ENCODE measurements at places on chromosomes 12 and 14.

- no peak for DNase-seq
These were observed 52.6 kb upstream of the KCNJ8 start for GRCh38 chr12:21827083-21827482.

DNA sequence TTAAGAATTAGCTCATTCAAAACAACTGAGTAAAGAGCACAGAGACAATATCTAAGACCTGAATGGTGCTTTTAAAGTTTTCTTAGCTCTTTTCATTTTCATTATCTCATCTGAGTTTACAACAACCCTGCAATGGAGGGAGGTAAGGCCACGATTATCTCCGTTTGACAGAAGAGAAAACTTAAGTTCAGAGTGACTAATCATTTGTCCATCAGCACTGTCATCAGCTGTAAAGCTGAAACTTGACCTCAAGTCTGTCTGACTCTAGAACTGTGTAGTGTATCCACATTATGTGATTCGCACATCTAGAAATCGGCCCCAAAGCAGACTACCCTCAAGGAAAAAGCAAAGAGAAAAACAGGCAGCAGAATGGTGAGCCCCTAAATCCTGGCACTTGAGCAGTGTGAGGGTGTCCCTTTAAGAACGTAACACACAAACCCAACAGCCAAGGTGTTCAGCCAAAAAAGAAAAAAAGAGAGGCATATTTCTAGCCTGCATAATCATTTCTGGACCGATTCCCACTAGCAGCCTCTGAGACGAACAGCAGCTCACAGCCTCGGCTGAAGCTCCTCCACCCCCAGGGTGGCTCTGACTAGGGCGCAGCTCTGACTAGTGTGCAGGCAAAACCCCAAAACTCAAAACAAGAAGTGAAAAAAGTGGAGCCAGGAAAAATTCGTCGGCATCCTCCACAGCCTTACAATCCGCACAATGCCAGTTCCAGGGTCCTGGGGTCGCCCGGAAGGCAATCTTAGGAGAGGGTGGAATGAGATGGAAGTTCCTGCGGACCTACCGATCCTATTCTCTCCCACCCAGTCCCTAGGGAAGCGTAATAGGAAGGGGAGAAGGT is 1.6 kb downstream of the STXBP6 start:
- DNase-seq, result no peak

- no peak for DNase-seq
These were observed 340.1 kb upstream of the FKBP4 start for GRCh38 chr12:2454601-2455177.

DNA sequence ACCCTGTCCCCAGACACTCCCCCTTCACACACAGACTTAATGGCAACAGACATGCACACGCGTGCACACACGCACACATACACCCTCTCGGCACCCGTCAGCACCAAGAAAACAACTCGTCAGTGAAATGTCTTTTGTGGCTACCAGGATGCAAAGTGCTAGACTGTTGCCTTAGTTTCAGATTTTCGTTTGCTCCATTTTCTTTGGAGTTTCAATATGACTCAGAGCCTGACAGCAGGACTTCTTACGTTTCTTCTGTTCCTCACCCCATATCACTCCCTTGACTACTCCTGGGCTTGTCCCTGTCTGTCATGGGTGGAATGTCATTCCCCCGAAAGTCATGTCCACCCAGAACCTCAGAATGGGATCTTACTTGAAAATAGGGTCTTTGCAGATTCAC is 182.9 kb downstream of the GLT1D1 start:
- no peak for DNase-seq

- no peak for DNase-seq
These were observed 4.6 kb downstream of the SSH1 start for GRCh38 chr12:108852674-108853309.

DNA sequence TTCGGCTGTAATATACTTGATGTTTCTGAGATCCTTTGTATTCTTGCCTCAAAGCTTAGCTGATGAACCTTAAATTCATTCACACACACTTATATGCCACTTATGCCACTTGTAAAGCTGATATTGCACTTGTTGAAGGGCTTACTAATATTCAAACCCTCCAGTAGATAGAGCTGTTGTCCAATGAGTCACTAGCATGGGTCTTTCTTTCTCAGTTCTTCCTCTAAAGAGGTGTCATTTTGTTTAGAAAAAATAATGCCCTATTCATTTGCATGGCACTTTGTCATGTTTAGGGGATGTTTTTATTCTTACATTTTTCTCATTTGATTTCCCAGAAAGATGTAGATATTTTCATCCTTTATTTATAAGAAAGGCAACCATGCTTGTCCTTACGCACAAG is 56.4 kb downstream of the MON2 start:
- no peak for DNase-seq

GRCh38 chr14:72053651-72054050 is 121.4 kb downstream of the RGS6 start:
- no peak for DNase-seq

- DNase-seq, result no peak
These were observed 23.1 kb upstream of the HNF1A start for GRCh38 chr12:120955232-120955631.

- peak; percentile 39 for DNase-seq
These were observed 50.8 kb downstream of the NTN4 start for GRCh38 chr12:95739561-95740313.
